ENCODE measurements at places on chromosomes 4 and X.

- no peak for DNase-seq
These were observed 47.5 kb downstream of the PKD2 start for GRCh38 chr4:88054901-88055300.

GRCh38 chr4:76753814-76754213 lies 144.1 kb downstream of the SOWAHB start:
- no peak for DNase-seq

- DNase-seq: no peak
These were observed 4.7 kb downstream of the LIMCH1 start for GRCh38 chr4:41542526-41543275.

GRCh38 chr4:82918091-82918490 lies 17.6 kb downstream of the THAP9 start:
- no peak for DNase-seq

DNA sequence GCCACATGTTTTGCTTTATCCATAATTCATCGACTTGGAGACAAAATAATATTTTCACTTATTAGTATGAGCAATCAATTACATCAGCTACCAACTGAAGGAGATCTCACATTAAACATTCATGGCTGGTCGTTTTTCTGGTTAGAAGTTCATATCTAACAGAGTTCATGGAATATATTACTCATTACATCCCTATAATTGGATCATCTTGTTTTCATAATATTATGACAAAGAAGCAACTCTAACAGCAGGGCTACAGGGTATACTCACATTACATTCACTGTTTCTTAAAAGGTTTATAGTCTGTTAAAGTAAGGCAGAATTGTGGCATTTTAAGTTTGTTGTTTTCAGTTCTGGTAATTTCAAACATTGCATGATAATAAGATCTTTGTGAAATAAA lies 33.0 kb downstream of the GSTCD start:
- DNase-seq: no peak

DNA sequence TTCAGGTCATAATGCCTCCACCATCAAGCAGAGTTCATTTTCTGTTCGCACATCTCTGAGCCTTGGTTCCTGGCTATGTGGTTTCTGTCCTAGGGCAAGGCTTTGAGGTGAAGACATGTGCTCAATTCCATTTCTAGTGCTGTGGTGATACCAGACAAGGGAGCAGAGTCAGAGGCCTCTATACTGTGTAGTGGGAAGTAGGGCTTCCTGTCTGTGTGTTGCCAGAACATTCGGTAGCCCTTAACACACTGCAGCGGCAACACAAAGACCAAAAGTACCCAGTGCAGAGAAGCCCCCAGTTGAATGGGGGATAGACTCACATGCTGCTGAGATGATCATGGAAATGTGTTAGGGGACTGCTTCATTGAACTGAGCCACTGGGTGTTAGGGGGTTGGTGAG lies 56.4 kb downstream of the STARD8 start:
- DNase-seq: no peak

- DNase-seq: no peak
These were observed 69.2 kb downstream of the NLGN4X start for GRCh38 chrX:6159468-6159867.

GRCh38 chrX:109797311-109797975 lies 64.4 kb upstream of the ACSL4 start:
- no peak for DNase-seq

DNA sequence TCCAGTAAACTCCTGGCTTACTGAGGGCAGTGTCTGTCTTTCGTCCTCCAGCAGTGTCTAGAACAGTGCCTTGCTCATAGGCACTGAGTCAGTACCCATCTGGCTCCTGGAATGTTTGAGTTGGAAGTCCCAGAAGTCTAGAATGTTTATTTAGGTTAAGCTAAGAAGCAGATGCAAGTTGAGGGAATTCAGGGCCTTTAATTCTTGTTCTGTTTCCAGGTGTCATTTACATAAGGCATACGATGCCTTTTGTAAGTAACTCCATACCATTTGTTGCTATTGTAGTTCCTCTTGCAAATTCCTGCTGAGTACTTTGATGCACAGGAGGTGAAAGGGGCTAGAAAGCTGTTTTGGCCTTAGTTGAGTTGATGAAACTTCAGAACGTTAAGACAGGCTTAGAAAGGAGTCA lies 22.2 kb downstream of the ARHGAP10 start:
- no peak for DNase-seq

GRCh38 chrX:97229318-97229717 lies 345.6 kb downstream of the RPA4 start:
- no peak for DNase-seq

All from CD4-positive, alpha-beta T cell treated with Interleukin-1 beta for 1 hour (primary cell).